ENCODE measurements at places on chromosomes 1 and 21.

GRCh38 chr1:39434797-39435395 lies 56.5 kb upstream of the BMP8A start:
- peak; percentile 28 for DNase-seq

- peak; percentile 77 for DNase-seq
Measured at GRCh38 chr1:52002038-52002917, 11.8 kb upstream of the RAB3B start.

- DNase-seq: no peak
Measured at GRCh38 chr1:216630532-216630931, 92.7 kb downstream of the ESRRG start.

GRCh38 chr1:177873238-177873637 lies 96.6 kb downstream of the SEC16B start:
- peak; percentile 35 for DNase-seq

DNA sequence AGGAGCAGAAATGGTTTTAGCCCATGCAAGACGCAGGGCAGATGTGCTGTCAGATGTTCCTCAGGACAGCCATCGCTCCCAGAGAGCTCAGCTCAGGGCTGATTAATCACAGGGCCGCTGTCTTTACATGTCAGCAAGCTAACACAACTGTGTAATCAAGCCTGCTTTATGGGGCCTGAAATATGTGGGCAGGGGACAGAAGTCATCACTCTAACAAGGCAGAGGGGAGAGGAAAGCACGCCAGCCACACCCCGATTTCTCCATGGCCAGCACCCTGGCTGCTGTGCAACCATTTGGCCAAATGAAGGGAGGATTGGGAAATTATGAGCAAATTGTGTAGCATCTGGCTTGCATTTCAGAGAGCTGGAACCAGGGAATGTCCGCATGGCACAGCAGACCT lies 368.8 kb downstream of the NPHP4 start:
- DNase-seq: no peak

GRCh38 chr1:109632671-109633346 lies 13.2 kb downstream of the AMPD2 start:
- no peak for DNase-seq

DNA sequence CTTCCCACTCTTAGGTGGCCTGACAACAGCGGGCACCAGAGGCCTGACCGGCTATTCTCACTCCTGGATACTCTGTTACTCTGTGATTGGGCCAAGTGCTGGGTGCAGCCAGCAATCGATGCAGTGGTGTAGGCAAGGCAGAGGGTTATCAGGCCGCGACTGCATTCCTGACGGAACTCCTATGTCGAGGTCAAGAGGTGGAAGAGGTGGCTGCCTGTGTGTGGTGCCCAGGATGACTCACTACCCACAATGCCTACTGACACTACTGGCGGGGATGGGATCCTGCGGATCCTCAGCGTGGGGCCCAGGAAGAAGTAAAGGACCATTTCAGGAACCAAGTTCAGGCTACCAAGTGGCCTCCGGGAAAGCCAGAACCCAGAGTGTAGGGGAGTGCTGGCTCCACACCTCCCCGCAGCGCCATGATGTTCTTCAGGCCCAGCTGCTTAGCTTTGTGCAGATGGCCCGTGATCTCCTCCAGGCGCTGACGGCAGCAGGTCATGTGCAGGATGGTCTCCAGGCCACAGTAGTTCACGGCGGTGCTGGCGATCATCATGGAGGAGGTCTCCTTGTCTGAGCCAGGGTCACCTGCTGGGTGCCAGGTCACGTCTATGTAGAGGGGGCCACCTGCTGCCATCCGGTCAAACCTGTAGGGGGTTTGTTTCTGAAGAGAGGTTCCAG lies 4.9 kb downstream of the MTHFR start:
- no peak for DNase-seq

DNA sequence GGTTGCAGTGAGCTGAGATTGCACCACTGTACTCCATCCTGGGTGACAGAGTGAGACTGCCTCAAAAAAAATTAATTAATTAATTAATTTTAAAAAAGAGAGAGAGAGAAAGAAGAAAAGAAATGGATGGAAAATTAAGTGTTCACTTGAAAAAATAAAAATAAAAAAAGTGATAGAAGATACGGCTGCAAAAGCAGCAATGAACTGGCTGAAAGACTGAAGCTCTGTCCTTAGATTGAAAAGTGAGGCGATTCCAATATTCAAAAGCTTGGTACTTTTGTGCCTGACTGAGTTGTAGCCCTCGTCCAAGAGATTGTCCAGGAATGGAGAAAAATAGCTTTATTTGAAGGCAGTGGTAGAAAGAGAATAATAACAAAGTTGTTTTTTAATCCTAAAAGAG lies 154.6 kb downstream of the ADSS2 start:
- no peak for DNase-seq

DNA sequence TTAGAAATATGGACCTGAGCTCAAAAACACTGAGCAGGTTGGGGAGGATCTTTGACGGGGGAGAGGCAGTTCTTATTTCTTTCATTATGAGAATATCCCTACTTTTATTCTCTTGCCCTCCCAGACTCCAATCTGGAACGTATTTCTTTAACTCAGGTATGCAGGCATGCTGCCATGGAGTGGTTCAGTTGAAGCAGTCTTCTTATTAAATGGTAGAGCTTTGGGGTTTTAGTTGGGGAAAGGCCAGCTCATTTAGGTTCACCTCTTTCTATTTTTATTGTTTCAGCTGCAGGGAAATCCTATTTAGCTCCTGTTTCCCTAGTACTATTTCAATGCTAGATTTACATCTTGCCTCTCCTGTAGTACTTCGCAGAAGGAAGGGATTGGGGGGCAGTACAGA lies 198.9 kb downstream of the TTLL7 start:
- no peak for DNase-seq

DNA sequence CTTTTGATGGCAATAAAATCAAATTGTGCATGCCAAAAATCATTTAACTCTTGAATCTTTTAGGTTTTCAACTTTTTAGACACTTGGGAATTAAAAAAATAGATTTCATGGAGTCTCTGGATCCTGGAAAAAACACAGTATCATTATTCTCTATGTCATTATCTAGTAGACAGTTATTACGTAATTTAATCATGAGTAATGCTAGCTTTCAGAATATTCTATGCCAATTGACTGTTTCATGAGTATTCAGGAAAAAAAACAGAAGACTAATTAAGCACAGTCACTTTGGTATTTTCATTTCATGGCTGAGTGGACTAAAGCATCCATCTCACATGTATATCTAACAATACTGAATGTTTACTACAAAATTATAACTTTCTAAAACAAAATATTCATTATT lies 44.0 kb downstream of the ODF2L start:
- DNase-seq: no peak

DNA sequence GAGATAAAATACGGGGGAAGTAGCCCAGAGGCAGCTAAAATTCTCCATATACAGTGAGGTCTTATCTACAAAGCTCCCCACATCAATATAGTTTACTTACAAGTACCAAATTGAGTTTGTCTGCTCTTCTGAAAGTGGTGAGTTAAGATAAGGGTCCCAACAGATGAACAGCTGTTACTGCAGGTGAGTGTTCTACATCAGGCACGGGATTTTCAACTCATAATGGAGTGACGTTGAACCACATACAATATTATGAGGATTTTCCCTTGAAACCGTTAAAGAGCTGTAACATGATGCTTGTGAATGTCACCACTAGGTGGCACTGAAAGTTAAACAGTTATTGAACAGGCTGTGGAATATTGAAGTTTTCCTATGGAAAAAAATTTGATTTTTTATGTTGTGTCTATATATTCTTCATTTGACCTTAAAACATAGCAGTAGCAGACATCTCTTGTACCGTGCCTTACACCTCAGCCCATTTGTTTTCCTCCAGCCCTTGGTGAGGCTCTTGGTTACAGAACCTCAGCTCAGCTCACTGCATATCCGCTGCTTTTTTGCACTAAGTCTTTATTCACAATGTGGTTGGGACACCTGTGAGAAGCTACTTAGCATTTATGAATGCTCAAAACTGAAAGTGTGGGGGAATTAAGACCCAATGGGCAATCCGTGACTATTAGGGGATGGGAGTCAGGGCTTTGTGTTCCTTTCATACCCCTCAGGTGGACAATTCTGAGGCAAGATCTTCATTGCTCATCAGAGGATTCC lies 23.2 kb downstream of the CD1D start:
- DNase-seq: peak; percentile 38

- no peak for DNase-seq
Measured at GRCh38 chr1:161159913-161160243, 578 bp downstream of the USP21 start.

- DNase-seq: no peak
Measured at GRCh38 chr1:178258536-178258935, 164.6 kb downstream of the RASAL2 start.

DNA sequence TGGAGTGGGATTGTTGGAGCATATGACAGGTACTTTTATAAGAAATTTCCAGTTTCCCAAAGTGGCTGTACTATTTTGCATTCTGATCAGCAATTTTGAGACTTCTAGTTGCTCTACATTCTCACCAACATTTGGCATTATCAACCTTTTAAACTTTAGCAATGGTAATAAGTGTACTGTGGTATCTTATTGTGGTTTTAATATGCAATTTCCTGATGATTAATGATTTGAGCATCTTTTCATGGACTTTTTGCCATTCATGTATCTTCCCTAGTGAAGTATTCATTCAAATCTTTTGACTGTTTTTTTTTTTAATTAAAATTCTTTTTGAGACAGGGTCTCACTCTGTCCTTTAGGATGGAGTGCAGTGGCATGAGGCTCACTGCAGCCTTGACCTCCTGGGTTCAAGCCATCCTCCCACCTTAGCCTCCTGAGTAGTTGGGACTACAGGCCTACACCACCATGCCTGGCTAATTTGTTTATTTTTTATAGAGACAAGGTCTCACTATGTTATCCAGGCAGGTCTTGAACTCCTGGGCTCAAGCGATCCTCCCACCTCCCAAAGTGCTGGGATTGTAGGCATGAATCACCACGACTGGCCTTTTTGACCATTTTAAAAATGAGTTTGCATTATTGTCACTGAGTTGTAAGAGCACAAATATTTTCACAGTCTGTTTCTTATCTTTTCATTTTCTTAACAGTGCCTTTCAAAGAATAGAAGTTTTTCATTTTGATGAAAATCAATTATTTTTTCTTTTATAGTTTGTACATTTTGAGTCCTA lies 7.8 kb upstream of the SLC6A9 start:
- no peak for DNase-seq

- DNase-seq: no peak
Measured at GRCh38 chr1:203669739-203670138, 43.1 kb downstream of the ATP2B4 start.

- no peak for DNase-seq
Measured at GRCh38 chr1:172497230-172497629, 35.7 kb upstream of the SUCO start.

- no peak for DNase-seq
Measured at GRCh38 chr1:247373721-247374141, 42.1 kb upstream of the ZNF496 start.

- DNase-seq: no peak
Measured at GRCh38 chr1:80931178-80931577, 869.6 kb upstream of the ADGRL2 start.

GRCh38 chr21:16195538-16195910 lies 465.7 kb downstream of the USP25 start:
- DNase-seq: no peak
